ENCODE measurements at places on chromosomes 6 and 20.

DNA sequence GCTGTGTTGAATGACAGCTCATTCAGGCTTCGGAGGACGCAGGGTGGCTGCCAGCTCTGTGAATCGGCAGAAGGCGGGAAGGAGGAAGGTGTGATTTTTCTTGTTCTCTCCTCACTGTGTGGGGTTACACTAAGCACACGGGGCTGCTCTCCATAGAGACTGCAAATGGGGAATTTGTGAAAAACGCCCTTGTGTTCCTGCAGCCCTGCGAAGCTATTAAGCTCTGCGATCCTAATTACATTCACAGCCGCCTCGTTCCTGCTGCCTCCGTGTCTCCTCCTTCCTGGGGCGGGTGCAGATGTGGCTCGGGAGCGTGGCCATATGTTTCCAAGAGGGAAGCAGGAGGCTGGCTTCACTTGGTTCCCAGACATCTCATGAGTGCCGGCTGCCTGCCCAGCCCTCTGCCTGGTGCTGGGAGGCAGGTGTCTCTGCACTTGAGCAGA, 124.0 kb downstream of the TOX2 start:
- DNase-seq = no peak

- DNase-seq = no peak
Measured at GRCh38 chr20:7449269-7449668, 491.0 kb downstream of the HAO1 start.

- DNase-seq = no peak
Measured at GRCh38 chr20:57999465-58000111, 228.9 kb downstream of the ANKRD60 start.

DNA sequence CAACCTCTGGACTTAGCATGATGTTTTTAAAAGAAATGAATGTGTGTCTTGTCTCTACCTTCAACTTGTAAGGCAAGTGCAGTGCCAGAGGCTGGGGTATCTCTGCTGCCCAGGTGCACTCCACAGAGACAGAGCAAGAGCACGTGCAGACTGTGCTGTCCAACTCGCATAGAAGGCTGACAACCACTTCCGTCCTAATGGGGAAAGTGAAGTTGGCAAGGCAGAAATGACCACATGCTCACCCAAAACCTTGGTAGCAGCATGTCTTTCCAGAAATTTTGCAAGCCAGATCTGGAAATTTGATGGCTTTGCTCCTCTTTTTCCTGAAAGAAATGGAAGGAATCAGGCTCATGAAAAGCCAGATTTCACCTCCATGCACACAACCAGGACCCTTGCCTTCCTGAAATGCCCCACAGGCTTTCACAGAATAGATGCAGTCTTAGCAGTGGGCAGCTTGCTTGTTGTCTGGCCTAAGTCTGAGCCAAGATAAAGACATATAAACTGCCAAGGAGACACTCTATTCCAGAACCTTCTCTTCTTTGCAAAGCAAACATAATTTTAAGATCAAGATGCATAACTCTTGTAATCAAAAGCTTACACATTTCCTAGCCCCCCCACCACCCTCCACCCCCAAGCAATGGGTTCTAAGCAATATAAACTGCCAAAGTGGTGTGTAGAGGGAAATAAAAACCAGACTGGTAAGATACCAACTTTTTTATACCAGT, 26.8 kb downstream of the SLC22A3 start:
- DNase-seq = no peak

- DNase-seq = peak; percentile 55
Measured at GRCh38 chr6:121055572-121056163, 278.6 kb downstream of the TBC1D32 start.

- DNase-seq = no peak
Measured at GRCh38 chr6:170361335-170361734, 54.8 kb downstream of the FAM120B start.

- DNase-seq = no peak
Measured at GRCh38 chr6:30829639-30830255, 54.6 kb upstream of the DDR1 start.

- DNase-seq = no peak
Measured at GRCh38 chr6:143676437-143677045, 1.2 kb upstream of the PHACTR2 start.

GRCh38 chr6:22921828-22922227, 352.5 kb downstream of the HDGFL1 start:
- no peak for DNase-seq

- DNase-seq = peak; percentile 46
Measured at GRCh38 chr6:31663126-31663960, 1.5 kb downstream of the GPANK1 start.

DNA sequence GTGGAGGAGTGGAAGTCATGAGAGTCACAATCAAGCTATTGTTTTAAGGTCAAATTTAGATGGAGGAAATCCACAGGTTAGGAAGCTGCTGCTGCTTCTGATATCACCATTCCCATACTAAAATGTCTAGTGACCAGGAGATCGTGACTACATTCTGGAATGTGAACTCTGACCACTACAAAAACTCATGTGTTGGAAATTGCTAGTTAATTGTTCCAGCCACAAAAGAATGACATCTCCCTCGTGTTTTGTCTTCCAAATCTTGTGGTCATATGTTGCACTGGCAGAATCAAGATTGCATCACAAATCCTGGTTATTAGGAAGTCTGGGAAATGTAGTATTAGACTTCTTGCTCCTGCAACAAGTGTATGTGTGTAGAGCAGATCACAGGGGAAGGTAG, 441.9 kb downstream of the CD109 start:
- DNase-seq = peak; percentile 90

DNA sequence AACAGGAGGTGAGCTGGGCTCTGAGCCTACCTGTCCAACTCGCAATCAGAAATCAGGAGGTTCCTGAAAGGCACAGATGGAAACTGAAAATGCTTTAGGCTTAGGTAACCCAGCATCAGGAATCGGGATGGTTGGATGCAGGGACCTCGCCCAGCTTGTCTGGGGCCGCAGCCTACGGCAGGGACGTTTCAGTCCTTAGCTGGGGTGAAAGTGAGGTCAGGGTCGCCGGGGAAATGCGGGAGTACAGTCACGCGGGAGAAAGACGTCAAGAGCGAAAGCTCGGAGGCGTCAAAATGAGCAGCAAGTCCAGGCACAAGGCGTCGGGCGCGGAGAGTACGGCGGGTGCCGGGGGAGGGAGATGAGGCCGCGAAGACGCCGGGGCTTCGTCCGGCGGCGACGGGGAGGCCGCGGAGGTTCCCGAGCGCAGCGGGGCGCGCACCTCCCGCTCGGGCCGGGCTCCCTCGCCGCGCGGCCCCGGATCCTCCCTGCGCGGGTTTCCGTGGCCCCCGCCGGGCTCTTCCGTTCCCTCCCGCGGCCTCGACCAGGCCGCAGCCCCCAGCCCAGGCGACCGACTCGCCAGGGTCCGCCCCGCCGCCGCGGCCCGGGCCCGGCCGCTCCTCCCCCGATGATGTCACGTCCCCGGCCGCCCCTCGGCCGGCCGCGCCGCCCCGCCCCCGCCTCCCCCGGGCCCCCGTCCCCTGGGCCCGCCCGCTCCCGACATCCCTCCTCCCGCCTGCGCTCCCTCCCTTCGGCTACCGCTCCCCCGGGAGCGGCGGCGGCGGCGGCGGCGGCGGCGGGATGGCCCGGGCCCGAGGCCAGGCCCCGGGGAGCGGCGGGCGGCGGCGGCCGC, at the start of gene EBF4:
Gene EBF4 (plus strand): TSS at position 745 of the 850 bp plus-strand sequence. CDS start 866 bp downstream, outside the sequence.
- peak; percentile 45 for DNase-seq

DNA sequence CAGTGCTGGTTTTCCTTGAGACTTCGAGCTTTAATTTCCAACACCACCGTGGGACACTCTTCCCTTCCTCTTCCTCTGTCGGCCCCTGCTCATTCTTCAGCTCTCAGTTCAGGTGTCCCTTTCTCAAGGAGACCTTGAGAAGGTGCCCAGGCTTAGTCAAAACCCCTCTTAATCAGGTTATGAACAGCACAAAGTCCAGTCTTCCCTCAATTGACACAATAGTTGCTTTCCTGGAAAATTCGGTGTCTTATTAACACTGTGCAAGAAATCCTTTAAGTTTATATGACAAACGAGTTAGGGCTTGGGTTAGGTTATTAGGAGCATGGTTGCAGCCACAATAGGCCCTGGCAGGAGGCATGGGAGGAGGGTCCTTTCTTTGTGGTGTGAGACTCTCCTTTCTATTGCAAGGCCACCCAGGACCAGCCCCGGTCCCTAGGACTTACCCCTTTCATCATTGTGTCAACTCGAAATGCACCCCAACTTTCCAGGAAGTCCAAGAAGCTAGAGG, 1.5 kb upstream of the NSFL1C start:
- no peak for DNase-seq

DNA sequence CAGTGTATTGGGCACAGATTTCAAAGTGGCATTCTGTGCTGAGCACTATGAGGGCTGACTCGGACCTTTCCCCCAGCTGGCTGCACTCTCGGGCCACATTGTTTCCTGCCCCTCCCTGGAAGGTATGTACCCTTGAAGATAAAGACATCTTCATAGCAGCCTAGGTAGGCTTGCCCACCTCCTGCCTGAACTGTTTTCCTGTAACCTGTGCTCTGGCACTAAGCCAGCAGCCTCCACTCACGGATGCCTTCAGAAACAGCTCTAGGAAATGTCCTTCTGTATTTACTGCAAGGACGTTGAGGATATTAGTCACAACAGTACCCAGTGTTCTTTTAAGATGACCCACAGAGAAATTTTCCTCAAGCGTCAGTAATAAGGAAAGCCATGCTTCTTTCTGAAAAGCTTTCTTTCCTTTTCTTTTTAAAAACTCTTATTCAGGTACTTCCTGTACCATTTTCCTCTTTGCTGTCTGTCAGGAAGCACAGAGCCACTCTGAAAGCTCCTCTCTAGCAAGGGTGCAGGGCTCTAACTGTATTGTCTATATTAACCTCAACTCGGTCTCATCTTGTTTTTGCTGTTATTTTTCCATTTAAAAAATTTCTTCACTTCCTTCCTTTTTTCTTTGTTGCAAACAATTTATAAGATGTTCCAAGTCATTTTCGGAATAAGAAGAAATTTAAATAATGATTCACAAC, 43.5 kb downstream of the TTI1 start:
- DNase-seq = no peak

DNA sequence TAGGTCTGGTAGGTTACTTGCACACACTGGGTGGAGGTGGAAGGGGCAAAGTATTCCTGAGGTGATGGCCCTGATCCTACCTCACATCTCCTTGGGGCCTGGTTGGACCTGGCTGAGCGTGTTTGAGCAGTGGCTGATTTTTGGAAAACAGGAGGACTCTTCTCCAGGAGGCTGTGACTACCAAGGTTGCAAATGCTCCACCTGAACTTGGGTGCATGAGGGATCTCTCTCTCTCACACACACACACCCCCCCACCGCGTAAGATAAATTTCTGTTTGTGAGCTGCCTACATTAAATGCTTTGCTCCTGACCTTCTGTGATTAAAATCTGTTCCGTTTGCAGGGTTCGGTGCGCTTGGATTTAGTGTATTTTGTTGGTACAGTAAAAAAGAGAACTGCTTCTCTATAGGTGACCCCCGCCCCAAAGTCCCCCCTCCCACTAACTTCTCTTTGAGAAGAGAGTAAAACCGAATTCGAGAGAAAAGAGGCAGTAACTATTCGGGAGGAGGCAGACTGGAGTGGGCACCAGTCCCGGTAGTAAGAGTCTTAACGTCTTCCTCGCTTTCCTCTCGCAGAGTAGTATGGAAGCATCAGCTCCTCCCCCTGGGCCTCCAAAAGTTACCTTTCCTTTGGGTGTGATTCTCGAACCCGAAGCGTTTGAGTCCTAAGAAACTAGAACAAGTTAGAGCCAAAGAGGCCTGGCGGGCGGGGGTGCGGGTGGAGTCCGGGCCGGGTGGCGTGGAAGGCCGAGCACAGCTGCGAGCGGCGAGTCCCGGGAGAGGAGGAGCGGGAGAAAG, 585 bp upstream of the DSE start:
- DNase-seq = no peak

- no peak for DNase-seq
Measured at GRCh38 chr20:37699202-37699601, 5.4 kb downstream of the CTNNBL1 start.

- no peak for DNase-seq
Measured at GRCh38 chr6:100948381-100949133, 67.4 kb upstream of the ASCC3 start.

DNA sequence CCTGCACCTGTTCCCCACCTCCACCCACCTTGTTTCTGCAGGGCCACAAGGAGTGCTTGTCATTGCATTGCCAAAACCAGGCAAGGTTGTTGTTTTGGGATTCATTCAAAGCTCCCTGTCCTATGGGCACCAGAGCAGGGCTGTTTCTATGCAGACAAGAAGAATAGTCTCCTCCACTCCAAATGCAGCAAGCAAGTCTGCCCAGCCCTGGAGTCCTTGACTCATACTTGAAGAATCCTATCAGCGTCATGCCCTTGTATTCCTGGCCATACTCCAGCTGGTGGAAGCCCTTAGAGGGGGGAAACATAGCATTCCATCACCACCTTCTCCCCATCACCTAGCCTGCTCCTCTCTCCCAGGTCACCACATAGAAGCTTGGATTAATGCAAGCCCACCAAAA, 145.3 kb upstream of the ECI2 start:
- peak; percentile 86 for DNase-seq

- no peak for DNase-seq
Measured at GRCh38 chr6:144065213-144065660, 30.1 kb downstream of the SF3B5 start.

GRCh38 chr20:37566590-37567330, 39.1 kb upstream of the BLCAP start:
- DNase-seq = no peak

GRCh38 chr20:23255716-23256385, 94.7 kb upstream of the NXT1 start:
- peak; percentile 53 for DNase-seq
